ENCODE measurements at places on chromosomes 13 and 19. TPM values are rescaled to one million over a fixed set of nuclear protein-coding genes. Genes with fewer than 3 reads are reported as not detected.

Gene MBD3L2
- total RNA-seq, result not detected

Gene KLK1
- 45.2 TPM for total RNA-seq

Gene EID2B
- total RNA-seq, result 2.6 TPM

Gene ANKRD24
- total RNA-seq, result 3.6 TPM

Gene KLK7
- total RNA-seq, result 1.2 TPM

Gene IGSF23
- not detected for total RNA-seq

Gene ERCC5
- 60.9 TPM for total RNA-seq

Gene CNOT3
- 54.4 TPM for total RNA-seq

Gene CIRBP
- 753 TPM for total RNA-seq

- no peak for DNase-seq
Measured at GRCh38 chr13:30301827-30302226, 5.5 kb downstream of the KATNAL1 start.

- DNase-seq, result no peak
Measured at GRCh38 chr13:22961835-22962537, 218.8 kb upstream of the SGCG start.

DNA sequence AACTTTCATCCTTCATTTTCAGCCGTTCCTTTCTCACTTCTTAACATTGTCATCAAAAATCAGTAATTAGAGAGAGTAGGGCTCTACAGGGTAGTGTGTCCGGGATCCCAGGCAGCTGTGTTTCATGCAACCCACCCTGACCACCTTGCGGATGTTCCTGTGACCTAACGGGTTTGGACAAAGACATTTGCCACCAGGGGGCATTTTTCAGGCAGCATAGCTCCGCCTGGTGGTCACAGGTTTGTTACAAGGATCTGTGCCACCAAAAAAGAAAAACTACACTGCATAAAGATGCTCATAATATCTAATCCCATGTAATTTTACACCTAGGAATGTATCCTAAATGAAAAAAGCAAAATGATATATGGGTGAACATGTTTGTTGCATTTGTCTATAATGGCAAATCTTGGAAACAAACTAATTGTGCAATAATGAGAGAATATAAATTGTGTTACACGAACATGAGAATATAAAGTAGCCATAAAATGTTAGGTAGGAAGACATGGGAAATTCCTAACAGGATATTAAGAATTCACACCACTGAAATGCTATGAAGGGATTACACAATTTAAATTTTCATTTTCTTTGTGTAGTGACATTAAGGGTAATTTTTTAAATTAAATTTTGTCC lies 123.0 kb downstream of the SLC7A1 start:
- DNase-seq, result peak; percentile 22

DNA sequence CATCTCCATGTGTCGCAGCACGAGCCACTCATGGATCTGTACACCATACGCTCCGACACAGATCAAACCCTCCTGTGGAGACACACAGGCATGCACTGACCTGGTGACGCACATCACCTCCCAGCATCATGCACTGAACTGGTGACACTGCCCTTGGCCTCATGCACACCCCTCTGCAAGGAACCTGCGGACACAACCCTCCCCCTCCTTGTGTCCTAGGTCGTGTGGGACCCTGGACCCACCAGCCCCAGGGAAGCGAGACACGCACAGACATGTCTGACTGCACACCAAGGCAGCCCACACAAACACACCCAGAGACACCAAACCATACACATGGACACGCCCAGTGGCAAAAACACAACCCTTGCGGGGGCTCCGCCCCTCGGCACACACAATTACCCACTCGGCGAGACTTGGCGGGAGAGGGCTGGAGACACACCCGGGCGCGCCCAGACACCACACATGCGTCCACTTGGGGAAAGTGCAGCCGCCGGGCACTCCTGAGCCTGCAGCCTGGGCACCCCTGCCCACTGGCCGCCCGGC lies 2.0 kb upstream of the KCNN4 start:
- no peak for DNase-seq

- no peak for DNase-seq
Measured at GRCh38 chr19:8615813-8616596, 5.5 kb upstream of the ADAMTS10 start.

GRCh38 chr13:87736849-87737385 lies 65.7 kb downstream of the SLITRK5 start:
- DNase-seq, result no peak

GRCh38 chr13:64206430-64207225 lies 2791.0 kb upstream of the PCDH20 start:
- no peak for DNase-seq

- no peak for DNase-seq
Measured at GRCh38 chr13:25502031-25502430, 130.3 kb downstream of the ATP8A2 start.

DNA sequence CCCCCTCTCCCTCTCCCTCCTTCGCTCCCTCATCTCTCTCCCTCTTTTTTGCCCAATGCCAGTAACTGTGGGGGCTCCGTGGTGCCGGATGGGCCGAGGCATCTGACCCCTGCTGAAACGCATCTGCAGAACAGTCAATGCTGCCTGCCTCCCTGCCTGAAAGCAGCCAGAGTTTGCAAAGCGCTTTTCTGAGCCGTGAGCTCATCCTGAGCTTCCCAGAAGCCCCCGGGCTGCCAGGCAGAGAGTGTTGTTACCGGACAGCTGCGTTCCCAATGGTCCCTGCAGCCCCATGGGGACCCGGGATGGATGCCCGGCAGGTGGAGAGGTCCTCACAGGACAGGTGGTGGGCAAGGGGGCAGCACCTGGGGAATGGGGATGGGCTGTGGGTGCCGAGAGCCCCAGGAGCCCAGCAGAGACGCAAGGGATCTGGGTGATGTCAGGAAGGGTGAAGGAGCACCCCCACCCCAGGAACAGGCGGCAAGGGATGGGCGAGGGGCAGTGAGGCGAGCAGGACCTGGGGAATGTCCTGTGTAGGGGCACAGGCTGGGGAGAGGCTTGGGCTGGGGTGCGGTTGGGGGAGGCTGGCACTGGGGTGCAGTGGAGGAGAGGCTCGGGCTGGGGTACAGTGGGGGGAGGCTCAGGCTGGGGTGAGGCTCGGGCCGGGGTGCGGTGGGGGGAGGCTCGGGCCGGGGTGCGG lies 33.0 kb downstream of the GPX4 start:
- no peak for DNase-seq

GRCh38 chr13:44331912-44332851 lies 41.4 kb upstream of the SERP2 start:
- DNase-seq, result peak; percentile 45

DNA sequence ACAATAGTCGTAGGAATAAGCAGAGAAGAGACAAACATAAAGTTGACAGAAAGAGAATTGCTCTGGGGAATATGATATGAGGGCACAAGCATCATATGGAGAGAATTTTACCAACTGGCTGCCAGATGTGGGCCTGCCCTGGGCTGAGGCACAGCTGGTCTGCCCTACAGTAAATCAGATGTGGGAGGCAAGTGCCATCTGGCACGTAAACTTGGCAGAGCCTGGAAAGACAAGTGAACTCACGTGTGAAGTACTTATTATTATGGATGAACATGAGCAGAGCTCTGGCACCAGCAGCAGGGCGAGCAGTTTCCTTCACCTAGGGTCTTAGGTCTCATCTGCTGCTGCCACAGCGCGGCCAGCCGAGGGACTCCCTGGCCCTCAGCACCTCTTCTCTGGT lies 20.6 kb downstream of the PCDH8 start:
- no peak for DNase-seq

- no peak for DNase-seq
Measured at GRCh38 chr19:16901491-16902175, 12.8 kb downstream of the F2RL3 start.

DNA sequence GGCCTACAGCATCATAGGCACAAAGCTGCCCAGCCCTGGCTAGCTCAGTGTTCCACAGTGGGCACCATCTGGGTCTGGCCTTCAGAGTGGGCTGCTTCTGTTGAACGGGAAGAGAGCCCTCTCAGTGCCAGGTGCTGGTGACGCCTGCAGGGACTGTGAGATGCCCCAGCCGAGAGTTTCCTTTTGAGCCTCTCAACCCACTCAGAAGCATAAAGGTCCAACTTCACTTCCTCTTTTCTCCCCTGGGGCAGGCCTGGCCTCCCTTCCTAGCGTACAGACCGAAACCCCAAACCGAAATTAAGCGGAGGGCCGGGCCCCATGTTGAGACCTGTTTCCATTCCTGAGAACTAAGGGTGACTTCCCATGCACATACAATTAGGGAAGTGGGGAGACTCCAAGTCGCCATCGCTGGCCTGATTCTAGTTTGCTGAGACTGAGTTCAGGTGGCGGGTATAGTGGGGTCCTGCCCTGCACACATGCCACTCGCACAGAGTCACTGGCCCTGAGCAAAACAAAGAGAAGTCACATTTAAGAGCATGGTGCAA lies 6.9 kb downstream of the RAB8A start:
- DNase-seq, result no peak

DNA sequence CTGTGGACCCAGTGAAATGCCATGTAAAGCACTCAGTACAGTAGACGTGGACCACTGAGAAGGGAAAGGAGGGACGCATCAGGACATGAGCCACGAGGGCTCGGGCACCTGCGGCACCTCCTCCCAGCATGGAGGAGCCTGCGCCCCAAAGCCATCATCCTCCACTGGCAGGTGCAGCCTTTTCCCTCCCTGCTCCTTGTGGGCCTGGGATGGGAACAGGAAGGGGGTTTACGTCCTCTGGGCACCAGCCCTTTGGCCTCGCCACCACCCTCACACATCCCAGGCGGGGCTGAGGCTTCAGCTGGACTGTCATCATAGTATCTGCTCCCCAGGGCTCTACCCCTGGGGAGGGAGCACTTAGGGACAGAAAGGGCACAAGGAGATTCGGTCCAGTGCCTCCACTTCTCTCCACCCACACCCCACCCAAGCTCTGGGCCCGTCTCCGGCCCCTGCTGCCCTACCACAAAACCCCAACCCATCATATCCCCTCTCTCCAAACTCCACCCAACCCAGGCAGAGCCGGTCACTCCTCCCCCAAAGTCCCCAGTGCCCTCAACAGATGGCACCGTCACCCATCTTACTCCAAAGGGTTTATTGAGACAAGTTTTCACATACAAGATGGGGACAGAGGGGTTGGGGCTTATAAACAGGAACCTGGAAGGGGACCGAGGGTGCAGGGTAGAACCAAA lies 2.2 kb upstream of the PRKD2 start:
- no peak for DNase-seq

- peak; percentile 15 for DNase-seq
Measured at GRCh38 chr13:107025991-107026390, 458.1 kb upstream of the ARGLU1 start.

- DNase-seq, result no peak
Measured at GRCh38 chr13:26378116-26378515, 124.2 kb downstream of the CDK8 start.

- DNase-seq, result no peak
Measured at GRCh38 chr19:55352549-55353145, 1.9 kb downstream of the COX6B2 start.

GRCh38 chr13:41710771-41711170 lies 250.1 kb downstream of the VWA8 start:
- DNase-seq, result no peak

DNA sequence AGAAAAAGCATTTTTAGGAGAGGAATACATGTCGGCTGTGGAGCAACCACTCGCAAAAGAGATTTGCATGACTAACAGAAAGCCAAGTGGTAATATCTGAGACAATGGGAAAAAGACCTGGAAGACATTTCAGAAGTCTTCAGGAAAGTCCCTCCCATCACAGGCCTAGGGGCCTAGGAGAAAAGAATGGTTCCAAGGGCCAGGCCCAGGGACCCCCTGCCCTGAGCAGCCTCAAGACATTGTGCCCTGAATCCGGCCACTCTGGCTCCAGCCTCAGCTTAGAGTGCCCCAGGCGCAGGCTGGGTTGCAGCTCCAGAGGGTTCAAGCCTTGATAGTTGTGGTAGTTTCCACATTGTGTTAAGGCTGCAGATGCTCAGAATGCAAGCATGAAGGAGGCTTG lies 9.4 kb downstream of the ZNF221 start:
- no peak for DNase-seq

GRCh38 chr19:8612807-8613171 lies 2.3 kb upstream of the ADAMTS10 start:
- no peak for DNase-seq

DNA sequence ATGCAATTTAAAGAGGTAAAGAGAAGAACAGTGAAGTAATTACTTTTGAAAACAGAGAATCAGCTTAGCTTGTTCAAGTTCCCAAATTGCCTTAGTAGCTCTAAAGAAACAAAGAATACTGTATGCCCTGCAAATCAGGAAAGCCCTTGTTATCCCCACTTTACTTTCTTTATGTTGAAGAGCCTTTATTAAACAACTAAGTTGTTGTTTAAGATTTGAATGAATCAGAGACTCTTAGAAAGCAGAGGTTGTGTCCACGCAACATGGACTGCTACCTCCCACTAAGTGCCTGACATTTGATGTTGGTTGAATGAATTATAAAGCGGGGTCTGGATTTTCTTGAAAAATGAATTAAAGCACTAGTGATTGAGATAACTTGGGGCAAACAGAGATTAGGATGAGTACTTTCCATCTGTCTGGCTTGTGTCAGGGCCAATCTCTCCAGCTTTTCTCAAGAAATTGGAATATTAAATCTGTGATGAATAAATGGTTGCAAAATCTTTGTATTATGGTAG lies 214.7 kb downstream of the POSTN start:
- no peak for DNase-seq

GRCh38 chr19:45645631-45646344 lies 6.6 kb upstream of the EML2 start:
- peak; percentile 63 for DNase-seq

DNA sequence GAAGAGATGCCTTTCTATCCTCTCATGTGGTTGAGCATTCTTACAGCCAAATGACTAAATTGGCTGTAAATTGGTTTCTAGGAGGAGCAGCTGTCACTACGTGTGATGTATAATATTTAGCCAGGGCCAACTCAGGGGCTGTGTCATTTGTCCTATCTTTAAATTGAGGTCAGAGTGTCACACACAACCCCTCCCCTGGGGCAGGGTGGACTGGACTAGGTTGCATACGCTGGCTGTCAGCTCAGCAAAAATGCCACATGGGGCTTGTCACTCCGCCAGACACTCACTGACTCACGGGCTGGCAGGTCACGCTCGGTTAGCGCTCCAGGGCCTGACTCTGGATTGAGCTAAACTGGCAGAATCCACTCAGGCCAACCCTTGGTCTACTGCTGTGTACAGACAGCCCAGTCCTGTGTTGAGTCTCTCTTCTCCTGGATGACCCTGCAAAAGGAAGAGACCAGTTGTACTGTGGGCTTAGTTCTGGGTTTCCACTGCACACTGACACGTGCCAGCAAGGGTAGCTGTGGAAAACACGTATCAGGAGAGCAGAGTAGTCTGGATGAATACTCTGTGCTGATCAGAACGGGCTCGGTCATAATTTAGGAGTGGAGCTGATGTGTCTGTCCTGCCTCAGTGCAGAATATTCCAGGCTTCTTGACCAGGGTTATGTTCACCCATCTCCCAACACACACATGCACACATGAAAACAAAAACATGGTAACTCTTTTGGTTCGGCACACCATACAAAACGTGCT lies 29.1 kb downstream of the SHISA2 start:
- peak; percentile 55 for DNase-seq

DNA sequence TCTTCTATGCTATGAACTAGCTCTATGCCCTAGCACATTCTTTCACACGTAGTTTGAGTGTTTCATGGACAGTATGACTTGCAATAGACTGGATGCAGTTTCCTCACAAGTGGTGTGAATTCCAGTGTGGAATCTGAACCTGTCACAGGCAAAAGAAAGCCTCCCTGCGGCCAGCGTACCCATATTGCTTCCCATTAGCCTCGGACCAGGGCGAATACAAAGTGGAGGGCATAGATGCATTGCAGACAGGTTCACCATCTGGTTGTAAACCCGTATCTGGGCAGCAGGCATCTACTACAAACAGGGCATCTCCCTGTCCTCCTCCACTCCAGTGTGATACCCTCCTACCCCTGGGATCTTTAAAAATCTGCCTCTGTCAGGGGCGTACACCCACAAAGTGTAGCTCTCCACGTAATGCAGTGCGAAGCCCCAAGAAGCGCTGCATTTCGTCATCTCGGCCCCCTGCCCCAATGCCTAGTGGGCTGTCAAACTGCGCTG lies 1.4 kb upstream of the CIC start:
- no peak for DNase-seq

Measured in prostate gland (tissue), 2 donors.